Diencephalon (tissue), 1 donor: ENCODE measurements at places on chromosomes 1 and 21. TPM values are rescaled to one million over a fixed set of nuclear protein-coding genes. Genes with fewer than 3 reads are reported as not detected.

The LRRC53 gene
- 0.23 TPM for total RNA-seq

The NFASC gene
- 46.4 TPM for total RNA-seq

The LMO4 gene
- 134 TPM for total RNA-seq

The CACNA1S gene
- total RNA-seq: under 0.01 TPM

The SLC6A17 gene
- 42.0 TPM for total RNA-seq

The FAM78B gene
- 6.7 TPM for total RNA-seq

The KRTAP21-2 gene
- not detected for total RNA-seq

The PLA2G2A gene
- not detected for total RNA-seq

The GJB3 gene
- not detected for total RNA-seq

The CRNN gene
- total RNA-seq: not detected

The OR2L2 gene
- total RNA-seq: 0.92 TPM

The CLCNKB gene
- total RNA-seq: 0.92 TPM

The TAF5L gene
- 23.8 TPM for total RNA-seq

The ACTL8 gene
- total RNA-seq: 0.23 TPM

The LCE3E gene
- not detected for total RNA-seq

The TEKT2 gene
- 11.1 TPM for total RNA-seq

The FABP3 gene
- total RNA-seq: 70.6 TPM

The KCNT2 gene
- 32.8 TPM for total RNA-seq

The SPATA46 gene
- total RNA-seq: not detected

The LEFTY2 gene
- total RNA-seq: 0.23 TPM

The LYPD8 gene
- not detected for total RNA-seq

The LCE1C gene
- not detected for total RNA-seq

The SPRR5 gene
- not detected for total RNA-seq

The HSPB7 gene
- 0.23 TPM for total RNA-seq

The TRPM2 gene
- total RNA-seq: 9.2 TPM

The CRP gene
- not detected for total RNA-seq

The SDC3 gene
- 187 TPM for total RNA-seq

The C1orf94 gene
- total RNA-seq: 0.23 TPM

The ADAMTS4 gene
- total RNA-seq: 1.2 TPM

The TEX38 gene
- total RNA-seq: not detected

The MACO1 gene
- 50.7 TPM for total RNA-seq

The OR10Z1 gene
- not detected for total RNA-seq
